ENCODE measurements at places on chromosomes 1 and 21.

- no peak for DNase-seq
These were observed 39.3 kb upstream of the ERO1B start for GRCh38 chr1:236321101-236321500.

DNA sequence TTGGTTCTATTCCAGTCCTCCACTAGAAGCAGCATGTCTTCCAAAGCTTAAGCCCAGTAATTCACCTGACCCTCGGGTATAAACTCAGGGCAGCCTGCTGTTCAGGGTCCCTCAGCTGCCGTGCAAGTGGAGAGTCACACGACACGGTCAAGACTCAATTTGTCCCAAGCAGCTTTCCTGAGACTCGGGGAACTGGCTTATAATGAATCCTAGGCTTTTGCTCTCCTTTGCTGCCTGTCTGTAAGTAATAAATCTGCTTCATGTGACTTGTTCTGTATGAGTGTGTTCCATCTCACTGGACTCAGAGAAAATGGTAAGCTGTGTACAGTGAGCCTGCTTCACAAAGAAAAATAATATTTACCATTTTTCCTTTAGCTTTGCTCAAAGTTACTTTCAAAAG lies 119.8 kb downstream of the CYYR1 start:
- DNase-seq = no peak

DNA sequence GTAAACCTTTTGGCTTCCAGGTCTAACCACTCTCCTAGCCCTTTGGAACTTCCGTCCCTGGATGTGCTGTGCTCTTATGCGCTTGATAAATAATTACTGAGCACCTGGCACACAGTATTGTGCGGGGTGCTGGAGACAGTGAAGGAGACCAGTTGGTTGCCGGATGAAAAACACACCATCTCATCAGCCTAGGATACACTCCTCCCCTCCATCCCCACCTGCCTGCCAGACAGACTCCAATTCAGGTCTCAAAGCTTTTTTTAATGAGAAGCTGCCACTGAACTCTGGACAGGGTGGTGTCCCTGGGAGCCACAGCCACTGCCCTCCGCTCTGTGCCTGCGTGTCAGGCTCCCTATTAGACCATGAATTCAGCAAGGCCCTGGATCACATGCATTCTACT lies 9.2 kb downstream of the GNB1 start:
- no peak for DNase-seq

- DNase-seq = no peak
These were observed 330.9 kb upstream of the VAMP3 start for GRCh38 chr1:7440154-7440553.
